Stimulated activated CD8-positive, alpha-beta memory T cell treated with anti-CD3 and anti-CD28 coated beads, Interleukin-2, amount 100 ng/mL, for 1 hour (primary cell): ENCODE measurements at places on chromosomes 4 and X.

DNA sequence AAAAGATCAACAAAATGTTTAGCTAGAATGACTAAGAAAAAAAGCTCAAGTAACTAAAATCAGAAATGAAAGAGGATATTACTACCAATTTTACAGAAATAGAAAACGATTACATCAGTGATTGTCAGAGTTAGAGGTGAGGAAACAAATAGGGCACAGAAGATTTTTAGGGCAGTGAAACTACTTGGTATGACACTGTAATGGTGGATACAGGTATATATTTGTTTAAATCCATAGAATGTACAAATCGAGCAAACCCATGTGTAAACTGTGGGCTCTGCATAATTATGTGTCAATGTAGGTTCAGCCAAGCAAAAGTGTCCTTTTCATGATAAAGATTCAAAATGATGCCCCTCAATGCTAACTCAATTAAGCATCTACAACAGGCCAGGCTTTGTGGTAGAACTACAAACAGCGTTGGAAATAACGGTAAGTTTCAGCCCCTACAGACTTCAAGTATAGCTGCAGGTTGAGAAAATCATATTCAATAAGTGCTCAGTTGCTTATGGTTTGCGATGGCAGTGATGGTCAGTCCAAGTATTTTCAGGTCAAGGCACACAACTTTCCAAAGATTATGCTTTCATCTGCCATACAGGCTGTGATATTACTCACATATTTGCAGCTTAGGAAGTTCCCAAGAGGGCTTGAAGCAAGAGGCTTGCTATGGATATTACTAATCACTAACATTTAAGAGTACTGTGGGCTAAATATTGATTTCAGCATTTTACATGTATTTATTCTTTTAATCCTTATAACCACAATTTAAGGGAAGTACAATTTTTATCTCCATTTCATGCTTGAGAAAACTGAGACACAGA is 158.6 kb downstream of the TET2 start:
- DNase-seq, result no peak

DNA sequence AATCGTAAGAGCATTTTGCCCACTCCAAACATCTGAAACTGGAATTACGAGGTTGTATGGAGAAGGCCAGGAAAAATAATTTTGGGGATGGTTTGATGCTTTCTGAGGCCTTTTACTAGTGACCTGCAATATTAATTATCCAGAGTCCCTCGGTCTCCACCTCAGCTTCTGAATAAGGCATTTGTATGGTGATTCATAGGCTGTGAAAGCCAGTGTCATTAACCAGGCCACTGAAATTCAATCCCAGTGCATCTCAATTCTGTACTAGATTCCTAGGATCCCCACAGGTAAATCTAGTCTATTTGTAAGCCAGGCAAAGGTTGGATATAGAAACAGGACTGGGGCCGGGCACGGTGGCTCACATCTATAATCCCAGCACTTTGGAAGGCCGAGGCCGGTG is 135.4 kb upstream of the RBPJ start:
- no peak for DNase-seq

DNA sequence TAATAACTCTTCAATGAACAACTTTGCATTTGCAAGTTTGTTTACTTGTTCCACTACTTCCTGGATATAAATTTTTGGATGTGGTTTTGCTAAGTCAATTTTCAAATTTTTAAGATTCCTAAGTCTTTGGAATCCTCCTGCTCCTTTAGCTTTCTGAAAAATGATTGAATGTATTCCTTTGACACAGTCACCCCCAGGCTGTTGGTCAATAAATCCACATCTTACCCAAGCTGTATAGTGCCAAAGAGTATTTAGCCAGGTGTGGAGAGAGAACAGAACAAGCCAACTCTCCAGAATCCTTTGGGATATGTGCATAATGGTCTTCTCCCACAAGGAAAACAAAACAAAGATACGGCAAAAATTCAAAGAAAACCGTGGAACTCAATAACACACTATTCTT is 56.9 kb upstream of the INTU start:
- DNase-seq, result no peak

DNA sequence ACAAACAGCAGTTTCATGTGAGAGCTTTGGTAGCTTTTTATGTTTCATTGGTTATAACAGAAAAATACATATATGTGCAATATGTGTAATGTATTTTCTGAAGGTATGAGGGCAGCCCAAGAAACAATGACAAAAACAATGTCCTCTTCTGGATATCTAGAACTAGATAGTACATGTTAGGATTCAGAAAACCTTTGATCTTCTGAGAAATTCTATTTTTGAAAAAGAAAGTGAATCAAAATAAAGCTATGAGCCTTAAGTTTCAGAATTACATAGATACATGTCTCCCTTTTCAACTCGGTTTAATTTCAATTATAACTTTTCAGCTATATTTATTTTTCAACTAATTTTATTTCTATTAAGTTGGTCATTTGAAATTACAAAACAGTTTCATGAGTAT is 131.9 kb downstream of the REELD1 start:
- DNase-seq, result no peak

GRCh38 chr4:144658903-144659302 is 12.9 kb downstream of the HHIP start:
- no peak for DNase-seq

GRCh38 chr4:23500894-23501449 is 388.9 kb downstream of the PPARGC1A start:
- no peak for DNase-seq

DNA sequence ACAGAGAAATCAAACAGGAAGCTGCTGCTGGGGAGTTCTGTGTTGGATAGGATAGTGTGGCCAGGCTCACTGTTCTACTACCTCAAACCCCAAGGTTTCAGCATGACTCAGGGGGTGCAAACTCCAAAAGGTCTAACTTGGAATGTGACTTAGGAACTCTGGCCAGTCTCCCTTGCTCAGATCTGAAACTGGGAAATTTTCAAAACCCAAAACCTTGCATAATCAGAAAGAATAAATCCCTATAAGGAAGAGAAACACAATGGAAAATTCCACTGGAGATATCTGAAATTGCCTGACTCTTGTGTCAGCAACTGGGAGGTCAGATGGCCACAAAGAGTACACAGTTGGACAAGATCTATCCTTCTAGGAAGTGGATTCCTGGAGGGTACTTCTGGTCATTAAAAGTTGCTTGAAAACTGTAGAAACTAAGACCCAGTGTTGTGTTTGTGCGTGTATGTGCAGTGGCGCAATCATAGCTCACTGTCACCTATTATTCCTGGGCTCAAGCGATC is 58.0 kb downstream of the PPEF2 start:
- DNase-seq, result no peak

DNA sequence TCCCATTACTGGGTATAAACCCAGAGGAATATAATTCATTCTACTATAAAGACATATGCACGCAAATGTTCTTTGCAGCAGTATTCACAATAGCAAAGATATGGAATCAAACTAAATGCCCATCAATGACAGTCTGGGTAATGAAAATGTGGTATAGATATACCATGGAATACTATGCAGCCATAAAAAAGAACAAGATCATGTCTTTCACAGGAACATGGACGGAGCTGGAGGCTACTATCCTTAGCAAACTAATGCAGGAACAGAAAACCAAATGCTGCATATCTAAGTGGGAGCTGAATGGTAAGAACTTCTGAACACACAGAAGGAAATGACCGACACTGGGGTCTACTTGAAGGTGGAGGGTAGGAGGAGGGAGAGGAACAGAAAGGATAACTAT is 42.6 kb downstream of the LNX1 start:
- no peak for DNase-seq

GRCh38 chrX:120244735-120245498 is 5.7 kb upstream of the ZBTB33 start:
- no peak for DNase-seq

DNA sequence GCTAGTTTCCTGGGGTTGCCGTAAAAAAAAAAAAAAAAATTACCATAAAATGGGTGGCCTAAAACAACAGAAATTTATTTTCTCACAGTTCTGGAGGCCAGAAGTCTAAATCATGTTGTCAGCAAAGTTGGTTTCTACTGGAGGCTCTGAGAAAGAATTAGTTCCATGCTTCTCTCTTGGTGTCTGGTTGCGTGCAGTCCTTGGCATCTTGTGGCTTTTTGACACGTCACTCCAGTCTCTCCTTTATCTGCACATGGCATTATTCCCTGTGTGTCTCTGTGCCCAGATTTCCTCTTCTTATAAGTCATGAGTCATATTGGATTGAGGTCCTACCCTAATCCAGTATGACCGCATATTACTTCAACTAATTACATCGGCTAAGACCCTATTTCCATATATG is 38.7 kb downstream of the SPATA4 start:
- DNase-seq, result no peak

DNA sequence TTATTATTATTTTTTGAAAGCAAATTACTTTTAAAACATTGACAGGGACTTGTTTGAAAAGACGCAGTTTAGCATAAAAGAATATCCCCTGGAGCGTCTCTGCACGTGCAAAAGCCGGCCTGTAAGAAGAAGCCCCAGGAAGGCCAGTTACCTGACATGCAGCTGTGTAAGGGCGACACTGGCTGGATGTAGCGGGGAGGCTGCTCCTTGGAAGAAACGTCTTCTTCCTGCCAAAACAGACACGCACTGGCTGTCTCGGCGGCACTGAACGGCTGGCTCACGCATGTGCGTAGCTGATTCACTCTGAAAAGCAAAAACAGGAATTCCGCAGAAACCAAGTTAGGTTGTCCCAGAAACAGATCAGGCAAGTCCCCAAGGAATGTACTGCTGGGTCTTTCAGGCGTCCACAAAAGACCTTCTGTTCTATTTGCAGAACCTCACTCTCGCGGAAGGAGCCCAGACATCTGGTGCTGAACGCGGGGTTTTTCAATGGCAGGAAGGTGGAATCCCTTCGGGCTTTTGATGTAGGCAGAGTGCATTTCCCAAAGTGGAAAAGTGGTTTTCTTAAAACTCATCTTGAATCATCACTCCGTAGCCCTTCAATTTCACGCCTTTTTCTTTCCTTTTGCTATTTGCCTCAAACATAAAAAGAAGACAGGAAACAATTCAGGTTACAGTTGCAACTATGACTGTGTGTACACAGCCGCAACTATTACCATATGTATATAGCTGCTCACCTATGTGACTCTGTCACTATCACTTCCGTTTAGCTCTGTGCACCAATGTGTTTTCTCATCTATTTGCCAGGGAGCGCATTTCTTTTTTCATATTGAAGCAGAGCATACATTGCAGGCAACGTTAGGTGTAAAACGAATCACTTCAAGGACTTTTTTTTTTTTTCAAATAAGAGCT is 38.1 kb upstream of the ARSH start:
- DNase-seq, result no peak

GRCh38 chr4:13455411-13455810 is 28.7 kb downstream of the RAB28 start:
- DNase-seq, result no peak

DNA sequence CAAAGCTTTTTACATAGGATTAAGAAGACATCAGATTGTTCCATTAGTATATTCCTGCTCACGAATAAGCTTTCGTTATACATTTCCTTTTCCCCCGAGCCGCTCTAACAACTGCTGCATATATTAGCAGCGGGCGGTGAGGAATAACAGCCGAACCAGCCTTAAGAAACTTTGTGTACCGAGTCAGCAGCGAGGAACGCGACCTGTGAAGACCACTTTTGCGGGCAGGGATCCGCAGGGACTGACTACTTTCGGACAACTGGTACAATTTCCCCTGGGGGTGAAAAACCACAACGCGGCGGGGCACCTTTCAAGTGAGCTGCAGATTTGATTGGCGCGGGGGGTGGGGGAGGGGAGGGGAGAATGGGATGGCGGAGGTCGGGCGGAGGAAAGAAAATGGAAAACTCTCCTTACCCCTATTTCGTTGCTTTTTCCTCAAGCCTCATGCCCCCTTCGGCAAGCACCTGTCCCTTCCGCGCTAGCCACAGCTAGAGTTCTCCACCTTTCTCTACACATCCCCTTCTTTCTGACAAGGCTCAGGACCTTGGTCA is 5.9 kb upstream of the PITX2 start:
- no peak for DNase-seq

DNA sequence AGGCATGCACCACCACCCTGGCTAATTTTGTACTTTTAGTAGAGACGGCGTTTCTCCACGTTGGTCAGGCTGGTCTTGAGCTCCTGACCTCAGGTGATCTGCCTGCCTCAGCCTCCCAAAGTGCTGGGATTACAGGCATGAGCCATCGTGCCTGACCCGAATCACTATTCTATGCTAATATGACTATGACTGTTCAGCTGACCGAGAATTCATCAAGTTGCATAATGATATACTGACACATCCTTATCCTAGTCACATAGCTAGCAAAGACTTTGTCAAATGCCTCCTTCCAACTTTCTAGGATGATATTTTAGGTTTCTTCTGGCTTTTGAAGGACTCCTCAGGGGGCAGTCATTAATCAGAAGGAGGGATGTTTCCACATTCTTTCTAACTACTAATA is 4.8 kb upstream of the GPM6B start:
- DNase-seq, result no peak
